WTC11 (cell line): ENCODE measurements at places on chromosomes 1 and 21.

- H3K27ac ChIP-seq, result no peak overlapping the region
- H3K27me3 ChIP-seq, result no peaks in the 10 kb centered on the region; the same call in 1 of the 2 replicates
- H3K36me3 ChIP-seq, result no peaks in the 10 kb centered on the region
- peaks cover 3% of the 10 kb centered on the region; the same call in 1 of the 2 replicates for H3K4me1 ChIP-seq
- DNase-seq, result no peak
Measured at GRCh38 chr1:97996880-97997279, 76.0 kb upstream of the DPYD start.

DNA sequence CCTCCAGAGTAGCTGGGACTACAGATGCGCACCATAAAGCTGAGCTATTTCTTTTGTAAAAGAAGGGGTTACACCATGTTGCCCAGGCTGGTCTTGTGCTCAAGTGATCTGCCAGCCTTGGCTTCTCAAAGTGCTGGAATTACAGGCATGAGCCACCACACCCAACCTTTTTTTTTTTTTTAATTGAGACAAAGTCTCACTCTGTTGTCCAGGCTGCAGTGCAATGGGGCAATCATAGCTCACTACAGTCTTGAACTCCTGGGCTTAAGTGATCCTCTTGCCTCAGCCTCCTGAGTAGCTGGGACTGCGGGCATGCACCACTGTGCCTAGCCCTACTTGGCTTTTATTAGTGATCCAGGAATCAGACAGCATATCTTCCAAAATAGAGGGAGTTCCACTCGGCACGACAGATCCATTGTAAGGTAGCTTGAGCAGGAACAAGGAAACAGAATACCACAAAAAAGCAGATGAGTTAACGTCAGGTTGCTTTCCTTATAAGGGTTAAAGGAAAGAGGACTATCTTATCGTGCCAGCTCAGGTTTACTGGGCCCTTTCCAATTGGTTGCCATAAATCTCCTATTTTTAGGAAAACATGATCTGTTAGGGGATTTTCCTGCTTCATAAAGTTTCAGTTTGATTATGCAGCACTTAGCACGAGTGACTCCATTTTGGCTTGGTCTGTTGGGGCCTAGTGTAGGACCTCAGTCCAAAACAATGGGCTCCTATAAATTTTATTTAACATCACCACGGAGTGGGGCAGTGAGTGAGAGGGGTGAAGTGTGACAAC is 45.2 kb downstream of the NENF start:
- H3K36me3 ChIP-seq, result no peaks in the 10 kb centered on the region
- peaks cover 16% of the 10 kb centered on the region for H3K4me1 ChIP-seq
- H3K4me3 ChIP-seq, result no peak overlapping the region
- no peak for DNase-seq
- H3K27ac ChIP-seq, result no peak overlapping the region

DNA sequence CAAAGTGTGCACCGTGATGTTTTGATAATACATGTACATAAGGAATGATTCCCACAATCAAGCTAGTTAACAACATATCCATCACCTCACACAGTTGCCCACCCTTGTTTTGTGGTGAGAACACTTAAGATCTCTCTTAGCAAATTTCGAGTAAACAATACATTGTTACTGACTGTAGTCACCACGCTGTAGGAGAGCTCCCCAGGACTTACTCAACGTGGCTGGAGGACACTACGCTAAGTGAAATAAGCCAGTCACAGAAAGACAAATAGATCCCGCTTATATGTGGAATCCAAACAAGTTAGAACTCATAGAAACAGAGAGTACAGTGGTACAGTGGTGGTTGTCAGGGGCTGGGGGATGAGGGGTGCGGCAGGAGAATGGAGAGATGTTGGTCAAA is 24.8 kb downstream of the GPR137B start:
- H3K27ac ChIP-seq, result no peak overlapping the region
- peaks cover under 1% of the 10 kb centered on the region; the same call in 1 of the 2 replicates for H3K27me3 ChIP-seq
- H3K4me1 ChIP-seq, result peaks cover 3% of the 10 kb centered on the region
- no peak for DNase-seq
- peaks cover 20% of the 10 kb centered on the region for H3K36me3 ChIP-seq

GRCh38 chr1:2156866-2157265 is 37.7 kb downstream of the FAAP20 start:
- no peaks in the 10 kb centered on the region for H3K27me3 ChIP-seq
- peaks cover 36% of the 10 kb centered on the region for H3K36me3 ChIP-seq
- no peaks in the 10 kb centered on the region for H3K4me1 ChIP-seq
- H3K27ac ChIP-seq, result no peak overlapping the region
- H3K4me3 ChIP-seq, result no peak overlapping the region
- DNase-seq, result no peak

DNA sequence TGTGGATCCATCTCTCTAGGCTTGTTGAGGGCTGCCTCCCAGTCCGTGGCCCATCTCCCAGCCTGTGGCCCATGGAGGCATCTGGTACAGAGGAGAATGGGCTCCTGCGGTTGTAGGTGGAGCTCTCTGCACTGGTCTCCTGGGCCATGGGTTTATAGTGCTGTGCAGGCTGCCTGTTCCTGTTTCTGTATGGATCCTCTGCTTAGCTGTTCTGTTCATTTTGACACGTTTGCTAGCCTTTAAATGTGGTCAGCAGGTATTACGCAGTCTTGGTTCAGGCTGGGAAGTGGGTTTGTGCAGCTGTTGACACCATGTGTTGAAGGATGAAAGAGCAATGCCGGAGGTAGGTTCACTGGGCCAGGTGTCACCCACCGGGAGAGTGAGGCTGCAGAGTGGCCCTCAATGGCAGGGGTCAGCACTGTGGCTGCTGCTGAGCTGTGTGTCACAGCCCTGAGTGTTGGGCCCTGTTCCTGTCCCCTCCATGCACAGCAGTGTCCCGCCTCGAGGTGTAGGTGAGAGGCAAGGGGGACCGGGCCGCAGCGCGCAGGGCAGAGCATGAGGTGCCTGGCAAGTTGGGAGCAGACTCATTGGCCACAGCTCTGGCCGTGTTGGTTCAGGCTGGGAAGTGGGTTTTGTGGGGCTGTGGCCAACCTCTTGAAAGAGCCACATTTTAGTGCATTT is 39.0 kb downstream of the SNAP47 start:
- peaks cover 5% of the 10 kb centered on the region; the same call in 1 of the 2 replicates for H3K36me3 ChIP-seq
- H3K4me3 ChIP-seq, result no peak overlapping the region
- H3K27me3 ChIP-seq, result no peaks in the 10 kb centered on the region
- no peak for DNase-seq
- peak overlapping the region; percentile 86 for H3K27ac ChIP-seq

DNA sequence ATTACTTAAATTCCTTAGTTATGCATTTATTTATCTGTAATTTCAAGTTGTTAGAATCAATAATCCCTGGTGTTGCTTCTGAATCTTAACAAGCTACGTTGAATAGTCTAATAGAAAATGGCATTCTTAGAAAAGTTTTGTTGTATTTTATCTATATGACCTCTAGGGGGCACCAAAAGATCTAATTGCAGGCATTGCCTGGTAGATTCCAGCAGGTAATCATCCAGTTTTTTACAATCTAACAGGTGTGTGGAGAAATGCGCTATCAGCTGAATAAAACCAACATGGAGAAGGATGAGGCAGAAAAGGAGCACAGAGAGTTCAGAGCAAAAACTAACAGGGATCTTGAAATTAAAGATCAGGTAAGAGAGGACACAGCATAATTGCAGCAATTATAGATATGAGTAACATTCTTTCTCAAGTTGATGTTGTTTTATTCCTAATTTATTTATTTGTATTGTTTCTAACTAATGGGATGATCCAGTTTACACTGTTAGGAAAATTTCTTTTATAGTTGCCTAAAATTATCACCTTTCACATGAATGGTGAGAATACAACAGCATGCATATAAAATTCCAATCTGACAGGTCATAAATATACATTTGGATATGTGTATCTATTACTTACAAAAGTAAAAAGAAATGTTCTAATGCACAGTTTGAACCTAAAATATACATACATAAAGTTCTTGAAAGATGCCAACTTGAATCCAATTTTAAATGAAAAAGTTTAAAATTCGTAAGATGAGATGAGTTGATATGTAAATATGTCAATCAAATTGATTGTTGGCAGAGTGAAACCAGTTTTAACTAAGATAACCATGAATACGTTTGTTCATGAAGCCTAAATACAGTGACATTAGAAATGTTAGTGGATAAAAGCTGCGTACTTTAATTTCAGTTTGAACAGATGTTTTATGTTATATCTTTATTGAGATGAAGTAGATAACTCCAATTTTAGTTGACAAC is 88.4 kb downstream of the SDCCAG8 start:
- H3K36me3 ChIP-seq, result no peaks in the 10 kb centered on the region
- no peaks in the 10 kb centered on the region for H3K27me3 ChIP-seq
- no peak overlapping the region for H3K4me3 ChIP-seq

GRCh38 chr1:203675596-203676347 is 49.1 kb downstream of the ATP2B4 start:
- DNase-seq, result no peak
- H3K27me3 ChIP-seq, result no peaks in the 10 kb centered on the region
- H3K27ac ChIP-seq, result peak overlapping the region; percentile 13
- H3K4me3 ChIP-seq, result no peak overlapping the region

DNA sequence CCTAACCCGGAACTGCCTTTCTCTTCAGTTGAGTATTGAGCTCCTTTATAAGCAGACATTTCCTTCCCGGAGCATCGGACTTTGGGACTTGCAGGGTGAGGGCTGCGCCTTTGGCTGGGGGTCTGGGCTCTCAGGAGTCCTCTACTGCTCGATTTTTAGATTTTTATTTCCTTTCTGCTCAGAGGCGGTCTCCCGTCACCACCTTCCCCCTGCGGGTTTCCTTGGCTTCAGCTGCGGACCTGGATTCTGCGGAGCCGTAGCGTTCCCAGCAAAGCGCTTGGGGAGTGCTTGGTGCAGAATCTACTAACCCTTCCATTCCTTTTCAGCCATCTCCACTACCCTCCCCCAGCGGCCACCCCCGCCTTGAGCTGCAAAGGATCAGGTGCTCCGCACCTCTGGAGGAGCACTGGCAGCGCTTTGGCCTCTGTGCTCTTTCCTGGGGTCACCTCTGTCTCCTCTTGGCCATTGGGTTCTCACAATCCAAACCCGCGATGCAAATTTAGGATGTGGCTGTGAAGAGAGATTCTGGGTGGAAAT is 3.7 kb downstream of the OLIG2 start:
- no peak overlapping the region for H3K27ac ChIP-seq
- no peaks in the 10 kb centered on the region for H3K36me3 ChIP-seq
- H3K4me3 ChIP-seq, result peak overlapping the region; percentile 62

DNA sequence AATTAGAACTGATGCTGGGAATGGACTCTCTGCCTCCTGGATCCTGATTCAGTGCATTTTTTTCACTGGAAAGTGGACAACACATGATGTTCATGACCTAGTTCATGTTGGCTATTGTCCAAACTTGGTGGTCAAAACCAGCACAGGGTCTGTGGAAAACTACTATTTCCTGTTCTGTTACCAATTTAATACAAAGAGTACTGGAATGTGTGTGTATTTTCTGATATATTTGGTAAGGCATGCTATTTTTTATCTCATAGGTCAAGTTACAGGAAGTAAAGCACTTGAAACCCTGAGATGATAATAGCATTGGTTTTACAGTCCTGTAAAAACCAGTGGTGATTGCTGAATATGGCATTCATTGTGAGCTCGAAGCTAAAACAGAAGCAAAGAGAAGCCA is 89.9 kb downstream of the SGIP1 start:
- no peaks in the 10 kb centered on the region for H3K4me1 ChIP-seq
- no peaks in the 10 kb centered on the region for H3K27me3 ChIP-seq
- H3K36me3 ChIP-seq, result no peaks in the 10 kb centered on the region
- H3K27ac ChIP-seq, result no peak overlapping the region
- DNase-seq, result no peak
- H3K4me3 ChIP-seq, result no peak overlapping the region

DNA sequence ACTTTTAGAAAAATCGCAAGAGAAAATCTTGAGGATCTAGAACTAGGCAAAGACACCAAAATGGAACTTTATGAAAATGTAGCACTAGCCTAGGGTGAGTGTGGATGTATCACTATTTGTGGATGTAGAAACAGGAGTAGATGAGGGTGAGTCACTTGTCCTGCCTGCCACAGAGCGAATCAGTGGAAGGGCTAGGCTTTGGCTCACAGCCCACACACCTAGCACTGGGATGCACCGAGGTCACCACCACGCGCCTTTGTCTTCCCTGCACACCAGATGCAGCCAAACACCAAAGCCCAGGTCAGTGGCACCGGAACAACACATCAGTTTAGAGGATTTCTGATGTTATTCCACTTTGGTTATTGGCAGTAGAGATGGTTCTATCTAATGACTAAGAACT is 38.2 kb downstream of the PKNOX1 start:
- H3K4me3 ChIP-seq, result no peak overlapping the region
- no peaks in the 10 kb centered on the region for H3K27me3 ChIP-seq
- no peak for DNase-seq

DNA sequence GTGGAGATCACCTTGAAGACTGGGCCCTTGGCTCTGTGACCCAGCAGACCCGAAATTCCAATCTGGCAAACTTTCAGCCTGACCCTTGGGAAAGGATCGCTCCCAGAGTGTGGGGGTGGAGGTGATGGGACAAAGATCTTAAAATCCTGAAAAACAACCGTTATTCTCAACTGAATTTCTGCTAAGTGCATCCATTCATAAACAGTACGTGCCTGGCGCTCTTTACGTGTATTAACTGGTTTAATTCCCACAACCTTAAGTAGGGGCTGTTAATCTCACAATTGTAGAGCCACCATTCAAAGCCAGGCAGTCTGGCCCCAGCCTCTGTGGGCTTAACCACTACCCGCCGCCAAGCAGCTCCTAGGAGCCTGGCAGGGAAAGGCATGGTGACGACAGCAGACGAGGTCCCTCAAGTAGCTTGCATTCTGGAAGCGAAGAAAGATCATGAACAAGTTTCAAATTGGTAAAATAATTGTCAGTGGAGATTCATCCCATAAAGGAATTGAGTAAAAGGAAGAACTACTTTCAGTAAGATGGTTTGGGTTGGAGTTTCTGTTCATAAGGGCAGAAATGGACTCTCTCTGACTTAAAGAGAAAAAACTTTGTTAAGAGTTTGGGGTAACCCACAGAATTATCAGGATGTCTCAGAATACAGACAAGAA is 11.4 kb upstream of the RGS16 start:
- DNase-seq, result peak; percentile 31
- H3K4me1 ChIP-seq, result peaks cover 78% of the 10 kb centered on the region
- no peaks in the 10 kb centered on the region for H3K36me3 ChIP-seq
- peaks cover 63% of the 10 kb centered on the region for H3K27me3 ChIP-seq
- peak overlapping the region; percentile 86 for H3K27ac ChIP-seq

- peaks cover 19% of the 10 kb centered on the region for H3K36me3 ChIP-seq
- H3K27me3 ChIP-seq, result no peaks in the 10 kb centered on the region; the same call in 1 of the 2 replicates
- peak overlapping the region; percentile 53; the same call in 1 of the 2 replicates for H3K27ac ChIP-seq
- H3K4me3 ChIP-seq, result no peak overlapping the region
Measured at GRCh38 chr1:65458730-65459396, 38.4 kb downstream of the LEPR start.

- H3K36me3 ChIP-seq, result no peaks in the 10 kb centered on the region
- DNase-seq, result no peak
- H3K4me1 ChIP-seq, result peaks cover 23% of the 10 kb centered on the region
- H3K27me3 ChIP-seq, result no peaks in the 10 kb centered on the region
- H3K4me3 ChIP-seq, result no peak overlapping the region
Measured at GRCh38 chr1:47911424-47911823, 85.8 kb downstream of the TRABD2B start.

GRCh38 chr1:219422811-219423598 is 189.9 kb downstream of the ZC3H11B start:
- no peak overlapping the region for H3K4me3 ChIP-seq
- DNase-seq, result no peak
- no peaks in the 10 kb centered on the region for H3K27me3 ChIP-seq
- H3K27ac ChIP-seq, result no peak overlapping the region
- no peaks in the 10 kb centered on the region for H3K4me1 ChIP-seq

- H3K36me3 ChIP-seq, result peaks cover 10% of the 10 kb centered on the region
- DNase-seq, result no peak
- H3K27me3 ChIP-seq, result no peaks in the 10 kb centered on the region
- H3K4me3 ChIP-seq, result no peak overlapping the region
- no peak overlapping the region for H3K27ac ChIP-seq
- H3K4me1 ChIP-seq, result no peaks in the 10 kb centered on the region
Measured at GRCh38 chr21:14084068-14084501, 126.7 kb downstream of the LIPI start.
